Activated CD4-positive, alpha-beta memory T cell treated with anti-CD3 and anti-CD28 coated beads, Interleukin-2, amount 10 ng/mL, durations not matched to agents 7 days and 5 days (primary cell): ENCODE measurements at places on chromosomes 5 and 9.

- DNase-seq, result no peak
Measured at GRCh38 chr5:118529361-118530144, 458.8 kb downstream of the DTWD2 start.

GRCh38 chr9:73152953-73153352, 1.3 kb downstream of the ANXA1 start:
- DNase-seq, result peak; percentile 32

- DNase-seq, result no peak
Measured at GRCh38 chr9:217950-218349, 3.3 kb downstream of the DOCK8 start.

DNA sequence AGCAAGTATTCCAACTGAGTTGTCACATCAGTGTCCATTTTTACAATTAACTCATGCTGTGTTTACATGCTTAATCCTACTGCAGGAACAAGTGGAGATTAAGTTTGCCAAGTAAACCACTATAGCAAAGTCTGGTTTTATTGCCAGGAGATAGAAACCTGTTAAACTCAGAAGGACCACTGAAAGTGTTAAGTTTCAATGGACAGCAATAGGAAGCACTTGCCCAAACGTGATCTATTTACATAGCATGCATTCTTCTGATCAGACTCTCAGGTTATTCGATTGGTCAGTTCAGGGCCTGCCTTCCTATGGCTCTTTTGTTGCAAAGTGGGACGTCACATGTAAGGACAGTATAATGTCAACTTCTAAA, 28.0 kb upstream of the IFNK start:
- no peak for DNase-seq

GRCh38 chr9:2729721-2730120, 12.4 kb downstream of the KCNV2 start:
- DNase-seq, result no peak

DNA sequence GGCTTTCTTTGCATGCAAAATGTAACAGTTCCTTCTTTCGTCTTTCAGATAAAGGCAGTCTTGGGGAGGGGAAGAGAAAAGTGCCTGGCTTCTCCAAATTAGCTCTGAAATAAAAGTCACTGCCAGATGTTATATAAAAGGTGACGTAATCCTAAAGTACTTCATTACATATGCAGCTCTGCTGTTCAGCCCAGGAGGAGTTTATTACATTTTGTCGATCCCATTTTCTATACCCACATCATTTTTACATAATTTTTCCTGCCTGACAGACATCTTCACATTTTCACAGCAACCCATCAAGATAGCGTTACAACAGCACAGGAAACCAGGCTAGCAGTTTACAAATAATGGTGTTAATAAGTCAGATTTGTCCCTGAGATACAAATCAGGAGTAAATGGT, 86.7 kb upstream of the SLC30A5 start:
- DNase-seq, result no peak

DNA sequence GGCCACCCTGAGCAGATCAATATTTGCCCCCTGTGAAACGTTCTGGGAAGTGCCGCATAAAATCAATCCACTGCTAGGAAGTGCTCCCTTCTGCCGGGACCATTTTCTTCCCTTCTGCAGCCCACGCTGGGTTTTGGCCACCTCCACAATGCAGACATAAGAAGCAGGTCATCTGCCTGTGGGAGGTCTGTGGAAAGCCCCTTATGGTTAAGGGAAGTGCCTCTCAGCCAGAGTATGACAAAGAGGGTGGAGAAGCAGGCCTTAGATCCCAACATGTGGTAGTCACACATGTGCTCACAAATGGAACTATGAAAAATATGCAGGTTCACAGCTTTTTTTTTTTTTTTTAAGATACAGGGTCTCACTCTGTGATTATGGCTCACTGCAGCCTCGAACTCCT, 82.8 kb downstream of the SLC1A3 start:
- DNase-seq, result no peak

GRCh38 chr5:132480042-132480441, 10.5 kb downstream of the IRF1 start:
- DNase-seq, result no peak

- no peak for DNase-seq
Measured at GRCh38 chr9:91625331-91625730, 201.7 kb upstream of the NFIL3 start.

GRCh38 chr5:110865400-110866094, 126.7 kb downstream of the SLC25A46 start:
- DNase-seq, result peak; percentile 16

- DNase-seq, result no peak
Measured at GRCh38 chr5:96844481-96844990, 31.8 kb upstream of the ERAP2 start.

DNA sequence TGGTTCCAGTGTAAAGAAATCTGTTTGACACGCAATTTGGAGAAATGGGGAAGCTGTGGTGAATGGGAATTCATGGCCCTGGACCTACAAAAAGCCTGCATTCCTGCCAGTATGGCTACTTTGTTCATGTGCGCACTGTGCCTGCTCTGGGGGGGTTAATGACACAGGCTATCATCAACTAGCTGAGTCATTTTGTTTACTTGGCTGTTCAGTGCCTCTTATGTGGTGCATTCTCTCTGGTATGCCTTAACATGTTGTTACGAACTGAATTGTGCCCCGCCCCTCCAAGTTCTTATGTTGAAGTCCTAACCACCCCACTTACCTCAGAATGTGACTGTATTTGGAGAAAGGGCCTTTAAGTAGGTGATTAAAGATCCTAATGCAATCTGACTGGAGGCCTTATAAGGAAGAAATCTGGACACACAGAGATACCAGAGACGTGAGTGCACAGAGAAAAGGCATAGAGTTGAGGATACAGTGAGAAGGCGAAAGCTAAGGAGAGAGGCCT, 20.4 kb upstream of the UBAP1 start:
- no peak for DNase-seq

GRCh38 chr9:90219548-90220118, 423.0 kb downstream of the DIRAS2 start:
- no peak for DNase-seq

GRCh38 chr5:497871-498509, 26.3 kb downstream of the SLC9A3 start:
- no peak for DNase-seq

DNA sequence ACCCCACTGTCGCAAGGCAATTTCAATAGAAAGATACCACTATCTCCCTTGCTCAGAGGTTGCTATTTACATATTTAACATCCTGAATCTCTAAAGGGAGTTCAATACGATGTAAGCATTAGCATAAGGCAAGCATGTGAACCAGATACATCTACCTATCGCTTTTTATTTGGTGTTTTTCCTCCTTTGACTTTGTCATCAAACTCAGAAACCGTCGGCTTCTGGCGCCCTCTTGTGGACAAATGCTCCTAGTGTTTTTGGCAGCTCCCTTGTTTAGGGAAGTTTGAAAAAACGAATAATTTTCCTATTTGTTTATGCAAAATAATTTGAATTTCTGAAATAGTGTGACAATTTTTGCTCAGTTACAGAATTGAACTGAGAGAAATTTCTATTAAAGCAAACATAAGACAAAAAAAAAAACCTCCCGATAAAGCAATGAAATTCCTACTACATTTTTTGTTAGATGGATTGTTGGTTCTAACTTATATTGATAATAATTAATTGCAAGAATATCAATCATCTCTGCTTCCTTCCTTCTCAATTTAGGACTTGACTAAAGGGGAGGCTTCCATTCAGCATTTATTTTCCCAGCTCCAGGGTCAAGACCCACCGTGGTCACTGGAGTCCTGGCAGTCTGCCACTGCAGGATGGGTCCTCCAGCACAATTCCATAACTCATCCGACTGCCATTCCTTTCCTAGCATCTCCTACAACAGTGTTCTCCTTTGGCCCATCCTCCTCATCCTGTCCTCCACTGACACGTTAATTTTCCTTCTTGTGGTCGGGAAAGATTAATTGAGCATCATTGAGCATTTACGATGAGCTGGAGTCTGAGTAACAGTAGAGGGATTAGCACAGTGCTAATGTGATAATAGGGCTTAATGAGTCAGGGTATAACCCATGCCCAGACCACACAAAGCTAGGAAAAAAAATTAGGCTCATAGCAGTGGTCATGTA, 131.8 kb upstream of the CHD1 start:
- peak; percentile 86 for DNase-seq

DNA sequence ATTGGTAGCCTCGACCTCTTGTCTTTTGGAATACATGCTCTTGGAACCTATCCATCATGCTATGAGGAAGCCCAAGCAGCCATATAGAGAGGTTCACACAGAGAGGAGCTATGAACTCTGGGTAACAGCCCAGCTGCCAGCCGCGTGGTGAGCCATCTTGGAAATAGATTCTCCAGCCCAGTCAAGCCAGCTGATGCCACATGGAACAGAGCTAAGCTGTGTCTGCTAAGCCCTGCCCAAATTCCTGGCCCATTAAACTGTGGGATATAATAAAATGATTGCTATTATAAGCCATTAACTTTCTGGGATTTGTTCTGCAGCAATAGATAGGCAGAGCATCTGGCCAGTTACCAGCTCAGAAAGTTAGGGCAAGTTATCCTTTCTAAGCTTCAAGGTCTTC, 4.9 kb upstream of the PRUNE2 start:
- DNase-seq, result no peak

DNA sequence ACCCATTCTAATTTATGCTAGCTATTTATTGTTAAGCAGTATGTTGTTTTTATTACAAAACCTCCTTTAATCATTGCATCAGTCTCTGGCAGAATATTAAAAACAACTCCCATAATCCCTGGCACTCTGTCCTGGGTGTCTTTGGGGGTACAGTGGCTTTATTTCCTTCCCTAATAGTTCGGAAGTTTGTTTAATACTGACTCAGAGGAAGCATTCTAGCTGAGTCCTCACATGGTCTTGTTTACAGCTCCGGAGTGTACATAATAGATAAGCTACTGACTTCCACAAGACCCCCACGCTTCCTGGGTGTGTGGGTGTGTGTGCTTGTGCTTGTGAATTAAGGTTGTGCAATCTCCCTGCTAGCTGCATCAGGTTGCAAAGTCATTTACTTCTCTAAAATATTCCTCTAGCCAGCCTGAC, 149.8 kb upstream of the CDKN2B start:
- DNase-seq, result no peak

GRCh38 chr5:116696366-116696765, 121.7 kb upstream of the SEMA6A start:
- no peak for DNase-seq

- no peak for DNase-seq
Measured at GRCh38 chr5:54159153-54159892, 151.1 kb downstream of the ARL15 start.

- DNase-seq, result no peak
Measured at GRCh38 chr9:95808011-95808410, 67.5 kb upstream of the ERCC6L2 start.

DNA sequence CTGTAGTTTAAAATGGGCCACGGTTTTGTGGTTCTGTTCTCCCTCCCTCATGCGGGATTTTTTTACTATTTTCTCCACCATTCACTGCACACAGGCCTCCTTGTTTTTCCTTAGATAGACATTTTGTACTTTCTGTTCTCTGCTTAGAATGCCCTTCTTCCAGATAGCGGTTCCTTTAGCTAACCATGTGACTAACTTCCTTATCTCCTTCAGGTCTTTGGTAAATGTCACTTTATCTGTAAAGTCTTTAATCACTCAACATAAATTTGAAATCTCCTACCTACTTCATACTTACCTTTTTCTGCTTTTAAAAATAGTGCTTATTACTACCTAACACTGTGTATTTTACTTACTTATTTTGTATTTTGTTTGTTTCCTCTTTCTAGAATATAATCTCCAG, 15.0 kb downstream of the FER start:
- no peak for DNase-seq

GRCh38 chr9:83521011-83521410, 17.2 kb downstream of the FRMD3 start:
- DNase-seq, result no peak

GRCh38 chr5:24788829-24789514, 144.2 kb upstream of the CDH10 start:
- DNase-seq, result no peak

GRCh38 chr5:146052780-146053179, 52.6 kb downstream of the PLAC8L1 start:
- no peak for DNase-seq

GRCh38 chr5:124948062-124948753, 201.8 kb upstream of the ZNF608 start:
- DNase-seq, result no peak

GRCh38 chr9:74138182-74138581, 359.0 kb upstream of the RORB start:
- DNase-seq, result no peak

- DNase-seq, result no peak
Measured at GRCh38 chr9:127878652-127879390, 1.3 kb upstream of the AK1 start.

DNA sequence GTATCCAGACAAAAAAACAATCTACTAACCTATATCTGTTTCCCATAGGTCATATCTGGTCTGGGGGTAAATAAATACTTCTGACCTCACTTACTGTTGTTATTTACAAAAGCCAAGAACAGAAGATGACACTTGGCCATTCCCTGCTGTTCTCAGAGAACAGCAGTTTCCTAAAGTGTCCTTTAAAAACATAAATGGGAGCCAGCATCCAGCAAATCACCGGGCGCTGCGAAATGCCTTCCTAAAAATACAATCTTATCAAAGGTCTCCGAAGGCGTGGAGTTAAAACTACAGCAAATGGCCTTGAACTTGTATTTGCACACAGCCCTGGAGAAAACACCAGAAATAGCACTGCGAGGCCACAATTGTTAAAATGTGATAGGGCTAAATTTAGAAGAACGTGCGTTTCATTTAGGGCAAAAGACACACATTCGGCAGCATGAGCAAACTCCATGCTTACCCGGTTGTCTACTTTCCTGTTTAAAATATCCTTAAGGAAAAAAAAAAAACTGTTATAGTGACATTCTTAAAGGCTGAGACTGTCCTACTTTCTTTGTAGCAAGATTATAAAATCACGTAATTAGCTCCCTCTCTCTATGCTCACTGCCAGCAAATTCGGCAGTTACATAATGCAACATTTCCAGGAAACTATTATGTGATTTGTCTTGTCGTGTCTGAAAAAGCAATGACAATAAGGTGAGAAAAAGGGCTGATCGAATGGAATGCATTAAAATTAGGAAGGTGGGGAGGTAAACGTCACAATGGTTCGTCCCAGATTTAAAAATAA, 1.5 kb downstream of the NFIL3 start:
- no peak for DNase-seq

GRCh38 chr5:181081989-181082388, 41.9 kb downstream of the BTNL9 start:
- DNase-seq, result no peak

GRCh38 chr9:126049088-126049487, 277.5 kb upstream of the MVB12B start:
- DNase-seq, result no peak

GRCh38 chr9:75455444-75455921, 367.2 kb downstream of the OSTF1 start:
- no peak for DNase-seq

GRCh38 chr9:110650261-110650660, 18.3 kb upstream of the MUSK start:
- no peak for DNase-seq

DNA sequence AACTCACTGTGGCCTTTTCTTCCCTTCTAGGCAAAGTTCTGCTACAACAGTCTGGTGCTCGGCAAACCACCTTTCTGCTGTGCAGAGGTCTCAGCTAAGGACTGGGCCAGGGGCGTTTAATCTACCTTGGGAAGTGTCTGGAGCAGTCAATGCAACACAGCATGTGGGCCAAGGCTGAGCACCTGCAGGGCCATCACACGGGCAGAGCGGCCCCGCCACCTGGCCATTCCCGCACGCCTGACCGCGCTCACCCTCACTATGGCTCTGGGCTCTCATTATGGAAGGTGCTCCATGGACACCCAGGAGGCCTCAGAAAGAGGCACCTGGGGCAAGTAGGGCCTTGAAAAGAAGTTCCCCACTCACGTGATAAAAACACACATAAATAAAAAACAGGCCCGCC, 65.7 kb upstream of the TBC1D9B start:
- no peak for DNase-seq

- DNase-seq, result no peak
Measured at GRCh38 chr5:137279521-137280231, 219.4 kb downstream of the SPOCK1 start.
